ENCODE measurements at places on chromosomes 1 and 21.

GRCh38 chr1:228410015-228410414, 3.4 kb upstream of the TRIM11 start:
- DNase-seq = no peak

- DNase-seq = no peak
Measured at GRCh38 chr1:107263291-107263915, 122.6 kb downstream of the NTNG1 start.

GRCh38 chr1:41490911-41491310, 6.4 kb upstream of the EDN2 start:
- DNase-seq = no peak

DNA sequence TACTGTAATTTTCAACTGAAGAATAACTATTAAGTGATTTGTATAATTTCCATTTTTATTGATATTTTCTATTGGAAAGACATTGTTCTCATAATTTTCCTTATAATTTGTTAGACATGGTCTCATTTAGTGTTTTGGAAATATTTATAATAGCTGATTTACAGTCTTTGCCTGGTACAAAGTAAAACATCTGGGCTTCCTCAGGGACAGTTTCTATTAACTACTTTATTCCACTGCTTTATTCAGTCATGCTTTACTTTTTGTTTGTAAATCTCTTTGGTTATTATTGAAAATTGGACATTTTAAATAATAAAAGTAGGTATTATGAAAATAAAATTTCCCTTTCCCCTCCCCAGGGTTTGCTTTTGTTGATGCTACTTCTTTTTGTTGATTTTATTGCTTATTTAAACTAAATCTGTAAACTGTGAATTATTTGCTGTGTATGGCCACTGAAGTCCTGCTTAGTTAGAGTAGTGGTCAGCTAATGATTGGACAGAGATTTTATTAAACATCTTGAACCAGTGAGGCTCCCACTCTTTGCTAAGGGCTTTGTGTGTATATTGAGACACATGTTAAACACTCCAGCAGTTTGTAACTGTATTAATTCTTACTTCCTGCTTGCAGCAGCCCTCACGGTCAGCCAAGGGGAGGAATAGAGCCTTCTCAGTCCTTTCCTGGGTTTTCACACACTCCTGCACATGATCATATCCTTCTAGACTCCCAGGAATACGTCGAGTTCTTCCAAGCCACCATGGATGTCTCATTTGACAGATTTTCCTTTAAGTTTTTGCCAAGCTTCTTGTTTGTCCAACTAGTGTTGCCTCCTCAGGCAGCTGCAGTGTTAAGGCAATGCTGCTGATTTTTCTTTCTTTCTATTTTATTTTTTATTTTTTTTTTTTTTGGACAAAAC, 994.6 kb upstream of the PRMT6 start:
- no peak for DNase-seq

DNA sequence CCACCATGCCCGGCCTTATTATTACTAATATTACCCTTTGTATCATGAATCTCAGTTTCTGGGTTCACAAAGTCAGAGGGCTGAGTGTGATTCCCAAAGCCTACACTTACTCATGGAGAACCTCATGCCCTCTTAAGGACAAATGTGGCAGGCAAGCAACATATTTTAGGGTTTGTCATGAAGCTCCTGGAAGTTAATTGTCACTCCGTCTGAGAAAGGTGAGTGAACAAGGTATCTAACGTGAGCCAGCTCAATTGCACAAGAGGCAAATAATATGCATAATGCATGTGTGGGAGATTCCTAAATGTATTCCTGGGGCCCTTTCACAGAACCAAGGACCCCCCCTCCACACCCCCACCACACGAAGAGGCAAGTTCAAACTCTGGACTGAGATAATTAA, 10.1 kb upstream of the TIAM1 start:
- no peak for DNase-seq

GRCh38 chr1:27139980-27140379, 14.9 kb downstream of the SLC9A1 start:
- DNase-seq = no peak

DNA sequence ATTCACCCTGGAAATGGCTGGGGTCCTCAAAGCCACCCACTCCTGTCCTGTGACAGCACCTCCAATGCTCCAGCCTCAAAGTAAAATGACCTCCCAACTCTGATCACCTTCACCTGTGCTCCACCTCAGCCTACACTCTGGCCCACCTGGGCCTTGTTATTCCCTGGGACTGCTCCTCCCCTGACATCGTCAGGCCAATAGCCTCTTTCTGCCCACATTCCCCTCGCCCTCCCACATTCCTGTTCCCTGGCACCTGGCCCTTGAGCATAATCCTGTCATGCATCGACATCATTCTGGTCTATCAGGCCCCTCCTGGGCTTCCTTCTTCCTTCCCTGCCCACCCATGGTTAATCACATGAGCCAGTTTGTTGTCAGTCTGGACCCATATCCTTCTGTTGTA, 13.2 kb upstream of the BCAR3 start:
- DNase-seq = peak; percentile 68

DNA sequence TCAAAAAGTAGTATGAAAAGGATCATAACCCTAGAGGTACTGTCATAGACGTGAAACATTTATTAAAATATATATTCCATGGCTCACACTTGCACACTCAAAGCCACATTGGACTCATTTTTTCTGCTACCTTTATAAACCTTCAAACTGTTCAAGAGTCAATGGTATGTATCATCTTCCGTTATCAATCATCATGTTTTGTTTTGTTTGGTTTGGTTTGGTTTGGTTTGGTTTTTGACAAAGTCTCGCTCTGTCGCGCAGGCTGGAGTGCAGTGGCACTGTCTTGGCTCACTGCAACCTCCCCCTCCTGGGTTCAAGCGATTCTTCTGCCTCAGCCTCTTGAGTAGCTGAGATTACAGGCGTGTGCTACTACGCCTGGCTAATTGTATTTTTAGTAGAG, 1.8 kb downstream of the IFNAR2 start:
- DNase-seq = no peak

DNA sequence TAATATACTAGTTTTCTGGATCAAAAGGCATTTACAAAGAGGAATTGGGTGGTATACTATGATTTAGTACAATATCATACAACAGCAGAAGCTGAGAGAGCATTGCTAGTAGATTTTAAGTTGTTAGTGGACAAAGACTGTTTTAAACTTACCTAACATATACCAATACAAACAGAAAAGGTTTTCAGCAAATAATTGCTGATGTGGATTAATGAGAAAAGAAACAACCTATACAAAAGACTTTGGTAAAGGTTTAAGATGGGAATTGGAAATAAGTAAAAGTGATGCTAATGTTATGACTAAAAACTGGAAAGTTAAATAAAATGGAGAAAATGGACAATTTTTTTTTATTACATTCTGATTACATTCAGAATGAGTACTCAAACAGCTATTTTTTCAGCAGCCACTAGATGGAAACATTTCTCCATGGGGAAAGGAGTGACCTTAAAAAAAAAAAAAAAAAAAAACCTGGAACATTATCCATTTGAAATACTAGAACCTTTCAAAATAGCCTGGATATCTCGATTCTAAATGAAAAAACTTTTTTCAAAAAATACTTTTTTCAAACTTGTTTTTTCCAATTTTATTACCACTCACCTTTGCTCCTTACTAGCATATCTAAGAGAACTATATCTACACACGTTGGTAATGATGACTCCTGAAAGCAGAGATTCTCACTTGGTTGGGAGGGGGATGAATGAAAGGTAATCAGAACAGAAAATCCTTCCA, 55.4 kb downstream of the EPRS1 start:
- peak; percentile 28 for DNase-seq

DNA sequence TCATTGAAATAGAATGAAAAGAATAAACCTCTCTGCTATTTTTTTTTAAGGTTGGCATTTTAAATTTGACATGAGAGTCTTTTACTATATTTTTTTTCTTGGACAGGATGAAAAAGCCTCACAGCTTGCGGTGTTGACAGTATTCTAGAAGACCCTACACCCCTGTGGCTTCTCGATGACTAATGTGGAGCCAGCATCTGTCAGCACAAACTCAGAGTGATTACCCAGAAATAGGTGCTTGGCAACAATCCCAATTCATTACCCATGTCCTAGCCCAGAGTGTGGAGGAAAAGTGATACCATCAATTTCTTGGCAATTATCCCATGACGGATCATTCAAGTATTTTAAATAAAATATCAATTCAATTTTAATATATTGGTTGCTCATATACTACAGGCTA, 186.8 kb upstream of the MAP1LC3C start:
- DNase-seq = peak; percentile 26

DNA sequence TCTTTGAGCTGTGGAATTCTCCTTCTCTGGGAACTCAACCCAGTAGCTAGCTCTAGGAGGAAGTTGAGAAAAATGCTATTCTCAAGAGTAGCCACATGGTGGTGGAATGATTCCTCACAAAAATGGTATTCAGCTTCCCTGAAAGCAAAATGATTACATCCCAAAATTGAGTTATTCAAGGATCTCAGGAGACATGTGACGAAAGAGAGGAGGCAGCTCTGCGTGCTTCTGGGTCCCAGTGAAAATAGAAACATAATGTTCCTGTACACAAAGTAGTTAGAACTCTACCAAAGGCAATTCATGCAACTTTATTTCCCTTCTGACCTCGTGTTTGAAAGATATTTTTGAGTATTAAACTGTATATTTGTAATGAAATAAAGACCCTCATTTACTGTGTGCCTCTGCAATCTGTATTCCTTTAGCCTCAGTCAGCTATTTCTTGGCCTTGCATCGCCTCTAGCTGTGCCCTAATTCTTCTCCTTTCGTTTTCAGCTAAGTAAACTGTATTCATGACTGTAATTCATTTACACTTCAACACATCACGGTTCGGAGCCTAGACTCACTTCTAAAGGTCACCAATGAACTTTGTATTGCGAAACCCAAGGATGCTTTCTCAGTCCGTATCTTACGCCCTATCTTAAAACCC, 167.3 kb downstream of the FASLG start:
- peak; percentile 81 for DNase-seq

DNA sequence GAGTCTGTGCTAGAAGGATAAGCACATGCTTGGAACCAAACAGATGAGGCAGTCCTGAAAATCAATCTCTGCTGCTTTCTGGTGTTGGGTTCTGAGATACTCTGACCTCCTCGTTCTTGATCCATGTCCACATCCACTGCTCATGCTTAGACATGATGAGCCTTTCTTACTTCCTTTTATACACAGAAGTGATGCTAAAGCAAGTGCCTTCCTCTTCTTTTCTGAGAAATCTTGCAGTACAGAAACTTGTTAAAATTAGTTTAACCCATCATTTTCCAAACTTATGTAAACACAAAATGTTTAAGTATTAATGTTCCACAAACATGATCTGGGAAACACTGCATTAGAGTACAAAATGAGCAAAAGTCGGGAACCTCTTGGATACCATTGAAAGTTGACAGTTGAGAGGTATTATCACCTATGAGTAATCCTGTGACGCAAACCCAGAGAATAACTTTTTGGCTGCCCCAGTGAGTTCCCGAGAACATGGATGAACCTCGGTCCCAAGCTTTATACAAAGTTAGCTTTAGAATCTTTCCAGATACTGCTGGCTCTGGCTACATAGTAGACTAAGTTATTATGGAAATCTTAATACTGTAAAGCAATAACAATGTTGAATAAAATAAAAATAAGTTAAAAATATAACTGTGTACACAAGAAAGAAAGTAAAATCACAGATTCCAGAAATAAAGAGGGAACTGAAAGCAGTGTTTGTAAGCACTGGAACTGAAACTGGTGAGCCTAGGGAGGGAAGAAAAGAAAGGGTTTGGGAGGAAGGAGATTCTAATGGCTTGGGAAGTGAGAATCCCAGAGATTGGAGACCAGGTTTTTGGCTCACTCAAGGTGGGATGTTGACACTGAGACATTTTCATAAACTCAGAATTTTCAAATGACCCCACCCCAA, 429.3 kb upstream of the RUNX1 start:
- DNase-seq = no peak

DNA sequence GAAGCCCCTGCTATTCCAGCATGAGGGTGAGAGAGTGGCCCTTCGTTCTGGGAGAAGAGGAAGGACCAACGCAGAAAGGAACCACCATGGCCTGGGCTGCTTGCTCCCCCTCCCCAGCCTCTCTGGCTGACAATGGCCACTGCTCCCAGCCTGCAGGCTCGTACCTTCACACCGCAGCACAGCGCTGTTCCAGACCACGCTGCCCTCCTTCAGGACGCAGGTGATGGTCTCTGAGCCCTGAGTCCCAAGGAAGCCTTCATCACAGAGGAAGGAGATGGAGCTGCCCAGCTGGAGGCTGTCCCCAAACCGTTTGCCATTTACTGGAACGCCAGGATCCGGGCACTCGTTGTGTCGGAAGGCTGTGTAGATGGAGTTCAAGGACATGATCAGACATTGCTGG, 124.9 kb upstream of the HMGB4 start:
- no peak for DNase-seq

DNA sequence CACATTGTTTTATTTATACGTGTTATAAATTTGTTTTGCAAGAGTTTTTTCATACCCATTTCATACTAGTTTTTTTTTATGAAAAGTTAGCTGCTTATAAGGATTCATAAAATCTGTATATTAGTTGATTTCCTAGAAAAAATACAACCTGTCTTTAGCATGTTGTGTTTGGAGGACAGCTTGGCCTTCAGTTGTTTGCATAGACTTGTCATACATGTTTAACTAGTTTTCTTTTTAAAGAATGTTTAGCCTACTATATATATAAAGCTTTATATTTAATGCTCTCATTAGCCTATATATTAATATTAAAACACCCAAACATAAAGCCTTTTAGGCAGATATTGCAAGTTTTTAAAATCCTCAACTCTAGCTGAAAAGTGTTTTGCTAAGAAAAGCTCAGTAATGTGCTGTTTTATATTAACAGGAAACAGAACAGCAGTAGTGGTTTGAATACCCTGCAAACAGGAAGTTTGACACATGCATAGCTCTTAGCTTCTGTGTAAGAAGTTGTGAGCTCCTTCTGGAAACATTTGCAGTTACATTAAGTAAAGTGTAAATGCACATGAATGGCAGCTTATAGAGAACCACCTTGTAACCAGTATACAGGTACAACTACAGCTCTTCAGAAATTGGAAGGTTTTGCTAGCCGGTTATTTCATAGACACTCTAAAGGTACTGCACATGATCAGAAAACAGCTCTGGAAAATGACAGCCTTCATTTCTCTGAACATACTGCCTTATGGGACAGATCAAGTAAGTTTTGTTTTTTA, at the start of gene PRKACB:
Gene PRKACB, plus strand, starts transcription at position 476 of the 770 bp plus-strand sequence. Its CDS starts 91 bp downstream, at position 567.
- no peak for DNase-seq

GRCh38 chr21:25462517-25462971, 144.7 kb downstream of the MRPL39 start:
- DNase-seq = no peak

Data from mesendoderm (in vitro differentiated cells).